Foreskin keratinocyte (primary cell): ENCODE measurements at places on chromosomes 5 and 9. TPM values are rescaled to one million over a fixed set of nuclear protein-coding genes. Genes with fewer than 3 reads are reported as not detected.

The GARIN3 gene
- total RNA-seq: not detected in 2 replicates

The NXNL2 gene
- not detected in 2 replicates for total RNA-seq

The KDM3B gene
- total RNA-seq: 48.3 and 49.0 TPM in 2 replicates

The PCDHB15 gene
- 0.04 and 0.17 TPM in 2 replicates for total RNA-seq

The IFNA13 gene
- not detected in 2 replicates for total RNA-seq

The CDH18 gene
- 0.10 and 0.11 TPM in 2 replicates for total RNA-seq

The DND1 gene
- total RNA-seq: 0.35 and 0.44 TPM in 2 replicates

The FAT2 gene
- 85.9 and 95.1 TPM in 2 replicates for total RNA-seq

The ADGRD2 gene
- 0.07 TPM in 1 of 2 replicates, not detected in the other for total RNA-seq

The LRRC70 gene
- 0.31 and 0.39 TPM in 2 replicates for total RNA-seq

The CMYA5 gene
- total RNA-seq: 0.11 and 0.20 TPM in 2 replicates

The RANBP17 gene
- total RNA-seq: 1.9 and 4.2 TPM in 2 replicates

The EQTN gene
- 0.27 TPM in 1 of 2 replicates, not detected in the other for total RNA-seq

The NTRK2 gene
- under 0.01 TPM in 2 replicates for total RNA-seq

The RNF208 gene
- total RNA-seq: 0.18 and 0.41 TPM in 2 replicates
